ENCODE measurements at places on chromosomes 7 and 10.

- peak; percentile 75 for DNase-seq
Measured at GRCh38 chr7:70498232-70498992, 633.5 kb upstream of the GALNT17 start.

GRCh38 chr10:61089251-61089650, 145.3 kb upstream of the RHOBTB1 start:
- DNase-seq: no peak

DNA sequence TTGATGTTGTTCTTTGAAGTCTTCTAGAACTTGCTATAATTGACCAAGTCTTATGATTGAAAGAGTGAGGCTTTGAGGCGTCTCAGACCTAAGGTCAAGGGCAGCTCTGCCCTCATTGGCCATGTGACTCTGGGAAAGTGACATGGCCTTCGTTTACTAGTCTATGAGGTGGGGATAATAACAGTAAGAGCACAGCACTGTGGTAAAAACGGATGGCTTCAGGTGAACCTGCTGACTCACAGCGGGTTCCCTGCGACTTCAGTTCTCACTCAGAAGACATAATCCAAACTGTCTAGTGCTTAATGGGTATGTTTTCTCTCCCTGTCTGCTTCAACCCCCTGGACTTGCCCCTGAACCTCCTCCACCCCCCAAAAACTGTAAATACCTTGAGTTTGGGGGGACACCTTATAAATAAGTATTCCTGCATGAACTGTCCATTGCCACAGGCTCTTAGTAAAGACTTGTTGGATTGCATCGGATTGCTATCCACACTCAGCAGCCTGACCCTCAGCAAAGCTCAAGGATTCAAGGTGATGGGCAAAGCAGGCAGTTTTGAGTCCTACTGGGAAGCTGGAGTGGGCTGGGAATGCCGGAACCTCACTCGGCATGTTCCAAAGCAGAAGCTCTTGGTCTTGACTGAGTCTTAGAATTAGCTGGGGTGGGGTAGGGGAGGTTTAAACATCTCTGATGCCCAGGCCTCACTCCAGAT, 304.6 kb downstream of the KLF6 start:
- no peak for DNase-seq

DNA sequence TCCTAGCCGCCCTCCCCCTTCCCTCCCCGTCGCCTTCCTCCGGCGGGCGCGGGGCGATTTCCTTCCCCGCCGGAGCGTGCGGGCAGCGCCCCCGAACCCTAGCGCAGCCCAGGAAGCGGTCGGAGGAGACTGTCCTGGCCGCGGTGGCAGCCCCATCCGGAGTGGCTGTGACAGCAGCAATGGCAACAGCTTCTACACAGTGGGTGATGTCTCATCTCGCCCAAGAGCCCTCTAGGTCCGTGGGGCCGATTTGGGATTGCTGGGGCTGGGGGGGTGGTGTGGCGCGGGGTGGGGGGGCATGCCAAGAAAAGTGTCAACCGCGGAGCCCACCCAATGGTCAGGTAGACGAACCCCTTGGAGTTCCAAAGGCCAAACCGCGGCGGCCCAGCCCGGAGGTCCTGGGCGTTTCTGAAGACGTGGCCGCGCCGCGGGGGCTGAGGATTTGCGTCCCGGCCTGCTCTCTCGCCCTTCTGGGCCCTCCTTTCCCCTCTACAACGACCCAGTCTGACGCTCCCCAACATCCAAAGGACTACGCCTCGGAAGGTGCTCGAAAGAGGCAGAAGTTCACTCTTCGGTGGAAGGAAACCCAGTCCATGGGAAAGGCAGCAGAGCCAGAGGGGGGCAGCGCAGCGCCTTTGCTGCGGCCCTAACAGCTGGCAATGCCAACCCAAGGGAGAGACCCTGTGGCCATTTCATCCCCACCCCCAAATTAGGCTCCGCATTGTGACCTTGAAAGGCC, 603 bp upstream of the TWIST1 start:
- DNase-seq: no peak

- DNase-seq: no peak
Measured at GRCh38 chr10:86111902-86112545, 254.6 kb downstream of the GRID1 start.

DNA sequence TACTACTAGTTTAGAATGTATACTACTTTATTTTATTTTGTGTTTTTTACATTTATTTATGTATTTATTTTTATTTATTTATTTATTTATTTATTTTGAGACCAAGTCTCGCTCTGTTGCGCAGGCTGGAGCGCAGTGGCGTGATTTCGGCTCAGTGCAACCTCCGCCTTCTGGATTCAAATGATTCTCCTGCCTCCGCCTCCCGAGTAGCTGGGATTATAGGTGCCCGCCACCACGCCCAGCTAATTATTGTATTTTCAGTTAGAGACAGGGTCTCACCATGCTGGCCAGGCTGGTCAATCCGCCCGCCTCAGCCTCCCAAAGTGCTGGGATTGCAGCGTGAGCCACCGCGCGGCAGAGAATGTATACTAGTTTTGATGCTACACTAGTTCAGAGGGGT, 2.0 kb upstream of the PARD3 start:
- DNase-seq: no peak

DNA sequence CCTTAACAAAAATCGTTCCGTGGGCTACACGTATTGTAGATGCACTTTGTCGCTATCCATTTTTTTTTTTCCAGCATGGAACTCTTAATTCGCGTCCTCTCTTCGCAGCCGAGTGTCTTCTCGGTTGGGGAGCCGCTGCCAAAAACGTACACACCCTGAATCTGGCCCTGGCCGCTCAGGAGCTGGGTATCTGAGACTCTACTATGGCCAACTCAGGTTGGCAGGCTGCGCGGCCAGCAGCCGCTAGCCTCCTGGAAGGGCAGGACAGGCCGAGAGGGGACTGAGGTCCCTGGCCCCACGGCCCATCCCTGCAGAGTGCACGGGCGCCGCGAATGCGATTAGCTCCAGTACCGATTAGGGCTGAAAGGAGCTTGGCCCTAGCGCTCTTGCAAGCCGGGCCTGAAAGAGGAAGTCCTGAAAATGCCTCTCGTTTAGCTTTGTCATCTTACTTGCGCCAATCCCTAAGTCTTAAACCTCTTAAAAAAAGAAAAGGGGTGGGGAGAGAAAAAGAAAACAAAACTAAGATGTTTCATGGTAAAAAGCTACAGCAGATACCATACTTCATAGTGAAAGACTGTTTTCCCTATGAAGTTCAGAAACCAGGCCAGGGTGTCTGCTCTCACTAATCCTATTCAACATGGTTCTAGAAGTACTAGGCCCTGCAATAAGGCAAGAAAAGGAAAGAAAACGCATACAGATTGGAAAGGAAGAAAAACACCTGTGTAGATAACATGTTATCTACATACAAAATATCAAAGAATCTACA, 113.2 kb upstream of the RHEB start:
- DNase-seq: peak; percentile 63

DNA sequence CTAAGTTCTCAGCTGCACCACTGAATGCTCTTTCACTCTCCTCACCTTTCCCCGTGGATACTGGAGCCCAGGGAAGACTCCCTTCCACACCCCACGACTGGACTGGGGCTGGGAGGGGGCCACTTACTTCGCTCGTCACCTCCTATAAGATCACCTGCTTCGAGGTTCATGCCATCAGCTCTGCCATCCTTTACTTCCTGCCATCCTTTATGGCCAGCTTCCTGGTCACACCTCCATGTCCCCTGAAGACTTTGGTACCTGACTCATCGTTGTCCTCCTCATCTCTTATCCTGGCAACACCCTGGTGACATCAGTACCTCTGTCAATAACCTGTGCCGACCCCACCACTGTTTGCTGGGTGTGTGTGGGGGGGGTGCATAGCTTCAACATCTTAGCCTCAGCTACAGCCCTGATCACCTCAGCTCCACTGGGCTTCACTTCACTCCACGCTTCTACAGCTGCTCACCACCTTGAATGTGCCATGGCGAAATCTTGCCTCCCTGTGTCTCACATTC, 8.7 kb upstream of the VDAC2 start:
- no peak for DNase-seq

GRCh38 chr10:95496246-95496911, 64.8 kb downstream of the SORBS1 start:
- no peak for DNase-seq

DNA sequence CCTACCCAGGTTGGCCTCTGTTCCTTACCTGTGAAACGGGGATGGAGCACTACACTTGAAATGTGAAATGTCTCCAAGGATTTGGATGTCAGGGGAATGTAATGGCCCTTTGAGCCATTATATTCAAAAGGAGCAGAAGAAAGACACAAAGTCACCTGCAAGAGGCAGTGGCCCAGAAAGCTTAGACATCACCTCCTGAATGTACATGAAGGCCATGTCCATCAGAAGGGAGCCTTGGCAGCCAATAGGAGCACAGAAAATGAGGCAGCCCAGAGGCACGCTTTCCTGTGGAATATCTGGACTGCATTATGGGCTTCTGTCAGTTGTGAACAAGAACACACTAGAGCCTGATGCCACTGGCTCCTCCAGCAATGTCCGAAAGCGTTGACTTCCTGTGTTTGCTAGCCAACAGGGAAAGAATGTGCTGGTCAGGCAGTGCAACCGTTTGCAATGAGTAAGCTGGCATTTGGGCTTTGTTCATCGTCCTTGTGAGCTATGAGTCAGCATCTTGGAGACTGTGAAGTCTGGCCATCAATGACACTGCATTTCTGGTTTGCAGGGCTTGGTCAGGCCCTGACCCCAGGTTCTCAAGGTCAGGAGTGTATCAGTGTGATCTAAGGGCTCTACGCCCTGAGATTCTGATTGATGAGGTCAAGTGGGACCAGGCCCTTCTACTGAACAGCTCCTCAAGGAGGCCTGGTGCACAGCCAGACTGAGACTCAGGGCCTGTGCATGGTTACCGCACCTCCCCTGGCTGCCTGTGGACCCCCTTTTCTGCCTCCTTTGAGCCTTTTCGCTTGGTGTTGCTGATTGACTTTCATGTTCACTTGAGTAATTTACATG, 222.4 kb downstream of the RPS24 start:
- DNase-seq: peak; percentile 46

- no peak for DNase-seq
Measured at GRCh38 chr7:130868139-130868538, 134.1 kb upstream of the KLF14 start.

DNA sequence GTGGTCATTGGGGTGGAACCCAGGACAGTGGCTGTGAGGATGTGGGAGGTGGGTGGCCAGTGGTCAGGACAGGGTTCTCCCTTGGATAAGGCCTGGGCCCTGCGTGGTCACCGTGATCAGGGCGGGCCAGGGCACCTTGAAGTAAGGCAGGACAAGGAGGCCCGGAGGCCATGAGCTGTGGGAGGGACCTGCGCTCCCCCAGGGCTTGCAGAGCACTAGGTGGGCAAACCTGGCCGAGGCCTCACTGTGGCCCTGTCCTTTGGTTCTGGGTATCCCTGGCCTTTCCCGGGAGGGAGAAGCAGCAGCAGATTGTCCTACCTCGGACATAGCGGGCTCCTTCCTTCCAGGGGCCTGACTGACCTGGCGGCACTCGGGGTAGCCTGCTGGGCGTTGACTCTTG, 144.8 kb upstream of the RET start:
- DNase-seq: no peak

DNA sequence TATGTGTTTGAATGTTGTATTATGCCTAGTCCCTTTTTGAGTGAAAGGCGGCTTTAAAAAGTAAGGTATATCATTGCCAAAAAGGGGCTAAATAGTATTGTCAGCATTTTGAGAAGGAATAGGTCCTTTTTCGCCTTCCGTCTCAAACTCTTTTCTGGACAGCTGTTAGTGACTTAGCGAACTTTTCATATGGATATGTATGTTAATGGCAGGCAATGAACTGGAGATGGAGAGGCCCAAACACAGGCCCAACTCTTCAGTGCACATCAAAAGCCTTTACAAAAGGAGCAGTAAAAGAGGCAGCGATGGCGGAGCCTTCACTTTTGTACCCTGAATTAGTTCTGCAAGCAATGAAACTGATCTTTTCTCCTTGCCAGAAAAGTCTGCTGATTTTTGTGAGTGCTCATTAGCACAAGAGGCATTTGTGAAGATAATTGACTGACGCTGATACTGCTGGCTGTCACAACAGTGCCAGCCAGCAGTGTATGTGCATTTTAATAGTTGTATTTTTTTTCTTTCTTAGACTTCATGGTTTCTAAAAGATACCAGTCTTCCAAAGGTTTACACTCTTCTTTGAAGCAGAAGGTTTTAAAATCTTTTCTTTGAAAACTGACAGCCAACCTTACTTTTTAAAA, 243.7 kb upstream of the SP8 start:
- DNase-seq: no peak

GRCh38 chr7:78020136-78020873, 221.7 kb downstream of the PHTF2 start:
- peak; percentile 88 for DNase-seq

- no peak for DNase-seq
Measured at GRCh38 chr10:43885252-43885651, 236.6 kb upstream of the ZNF32 start.

- peak; percentile 62 for DNase-seq
Measured at GRCh38 chr7:88758381-88759229, 895 bp upstream of the ZNF804B start.

- DNase-seq: peak; percentile 83
Measured at GRCh38 chr7:148262721-148263229, 327.8 kb upstream of the C7orf33 start.

DNA sequence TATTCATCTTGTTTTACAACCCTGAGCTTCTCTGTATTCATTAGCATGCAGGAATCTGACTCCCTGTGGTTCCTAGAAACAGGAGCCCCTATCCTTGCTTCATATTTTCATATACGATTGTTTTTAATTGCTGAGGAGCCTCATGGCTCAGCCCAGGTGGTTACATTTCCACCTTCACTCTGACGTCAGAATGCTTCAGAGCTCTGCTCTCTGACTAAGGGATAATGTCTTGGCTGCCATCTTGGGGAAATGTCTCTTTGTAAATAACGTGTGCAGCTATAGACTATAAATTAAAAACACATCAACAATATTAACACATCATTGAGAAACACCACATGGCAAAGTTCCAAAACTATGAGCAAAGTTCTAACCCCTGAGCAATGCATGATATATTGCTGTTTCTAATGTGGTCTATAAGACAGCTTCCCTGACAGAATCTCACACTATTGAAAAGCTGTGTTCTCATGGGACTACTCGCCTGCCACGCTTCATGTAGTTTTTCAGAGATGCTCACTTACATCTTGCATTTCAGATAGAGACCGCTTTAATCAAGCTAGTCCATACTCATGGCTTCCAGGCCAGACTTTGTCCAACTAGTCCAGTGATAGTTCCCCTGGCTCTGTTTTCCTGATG, 227.0 kb downstream of the SORCS3 start:
- no peak for DNase-seq

DNA sequence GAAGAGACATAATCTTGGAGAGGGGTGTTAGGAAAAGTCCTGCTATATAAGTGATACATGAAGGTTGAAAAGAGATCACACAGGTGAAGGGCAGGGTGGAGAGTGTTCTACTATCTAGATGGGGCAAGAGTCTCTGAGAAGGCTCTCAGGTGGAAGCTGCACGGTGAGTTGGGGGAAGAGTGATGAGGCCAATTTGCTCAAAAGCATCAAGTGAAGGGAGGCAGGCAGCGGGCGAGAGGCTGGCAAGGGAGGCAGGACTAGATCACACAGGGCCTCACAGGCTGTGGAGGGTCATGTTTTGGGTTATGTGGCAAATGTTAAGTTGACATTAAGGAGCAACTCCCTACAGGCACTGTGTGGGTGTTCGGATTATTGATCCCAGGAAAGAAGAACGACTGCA, 2.6 kb upstream of the COL17A1 start:
- DNase-seq: no peak
